ENCODE measurements at places on chromosomes 6 and 20. TPM values are rescaled to one million over a fixed set of nuclear protein-coding genes. Genes with fewer than 3 reads are reported as not detected.

SOX12 gene
- polyA plus RNA-seq = 1.3 TPM

SLPI gene
- polyA plus RNA-seq = not detected

OLIG3 gene
- polyA plus RNA-seq = not detected

ALDH8A1 gene
- polyA plus RNA-seq = 0.25 TPM

CAGE1 gene
- not detected for polyA plus RNA-seq

CEP85L gene
- polyA plus RNA-seq = 31.1 TPM

FBXO5 gene
- 5.9 TPM for polyA plus RNA-seq

- no peak for DNase-seq
Observed at GRCh38 chr20:38514947-38515346, 42.3 kb downstream of the RALGAPB start.

- DNase-seq = no peak
Observed at GRCh38 chr6:95231416-95231815, 345.9 kb upstream of the MANEA start.

GRCh38 chr20:64114356-64114971 lies 7.1 kb upstream of the NPBWR2 start:
- DNase-seq = no peak

DNA sequence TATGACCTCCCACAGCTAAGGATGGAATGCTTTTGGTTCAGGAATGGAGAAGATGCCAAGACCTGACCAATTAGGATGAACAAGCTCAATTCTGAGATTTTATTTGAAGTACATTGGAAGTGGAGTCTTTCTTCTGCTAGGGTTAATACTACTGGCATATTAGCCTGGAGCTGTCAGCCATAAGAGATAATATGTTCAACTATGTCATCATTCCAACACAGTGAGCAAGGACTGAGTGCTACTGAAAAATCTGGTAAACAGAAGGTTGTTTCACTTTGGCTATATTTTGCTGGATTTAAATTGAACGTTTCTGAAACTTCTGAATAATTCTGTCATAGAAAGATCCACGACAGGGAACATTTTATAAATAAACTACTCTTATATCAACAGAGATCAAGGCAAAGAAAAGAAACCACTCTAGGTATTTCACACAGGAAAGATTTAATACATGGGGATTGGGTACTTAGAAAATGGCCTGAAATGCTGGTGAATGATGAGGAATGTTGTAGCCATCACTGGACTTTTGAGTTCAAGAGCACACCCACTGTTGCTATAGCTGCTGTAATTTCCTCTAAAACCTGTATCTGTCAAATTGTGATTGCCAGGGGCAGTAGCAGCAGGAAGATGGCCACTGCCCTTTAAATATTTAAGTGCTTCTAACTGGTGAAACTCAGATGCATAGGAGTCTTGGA lies 200.5 kb downstream of the PLCB4 start:
- DNase-seq = no peak

DNA sequence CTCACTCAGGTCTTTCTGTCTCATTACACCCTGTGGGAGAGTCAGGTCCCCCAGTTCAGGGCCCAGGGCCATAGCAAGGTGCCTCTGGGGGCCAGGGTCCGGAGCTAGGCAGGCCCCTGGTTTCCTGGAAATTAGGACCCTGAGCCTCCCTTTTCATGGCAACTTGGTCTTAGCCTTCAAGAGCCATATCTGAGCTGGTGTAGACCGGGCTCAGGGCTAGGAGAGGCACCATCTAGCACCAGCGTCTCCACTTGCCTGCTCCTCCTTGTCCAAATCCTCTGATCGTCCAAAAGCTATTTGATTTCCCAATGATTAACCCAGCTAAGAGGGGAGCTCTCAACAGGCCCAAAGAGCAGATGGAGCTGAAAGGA lies 5.6 kb downstream of the MDFI start:
- DNase-seq = peak; percentile 26

- DNase-seq = no peak
Observed at GRCh38 chr6:44286747-44287146, 16.5 kb downstream of the TMEM151B start.

DNA sequence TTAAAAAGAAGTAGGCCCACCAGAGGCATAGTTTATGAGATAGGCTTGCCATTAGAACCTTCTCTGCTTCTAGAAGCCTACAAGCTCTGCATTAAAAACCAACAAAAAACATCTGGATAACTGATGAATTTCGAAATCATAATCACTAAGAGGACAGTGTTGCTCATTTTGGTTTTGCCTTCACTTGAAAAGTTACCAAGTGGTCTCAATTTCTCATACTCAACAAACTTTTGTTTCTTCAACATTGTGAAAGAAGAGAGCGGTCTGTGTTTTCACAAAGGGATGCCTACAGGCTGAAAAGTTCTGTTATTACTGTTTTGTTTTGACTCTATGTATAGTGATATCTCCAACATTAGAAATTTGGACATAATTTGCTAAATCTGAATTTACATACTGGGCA lies 98.9 kb downstream of the PDSS2 start:
- no peak for DNase-seq
